ENCODE measurements at places on chromosomes 2 and 18.

GRCh38 chr18:77208964-77209363 is 40.7 kb upstream of the GALR1 start:
- no peak for DNase-seq

- no peak for DNase-seq
Observed at GRCh38 chr2:138078153-138078552, 113.9 kb downstream of the HNMT start.

DNA sequence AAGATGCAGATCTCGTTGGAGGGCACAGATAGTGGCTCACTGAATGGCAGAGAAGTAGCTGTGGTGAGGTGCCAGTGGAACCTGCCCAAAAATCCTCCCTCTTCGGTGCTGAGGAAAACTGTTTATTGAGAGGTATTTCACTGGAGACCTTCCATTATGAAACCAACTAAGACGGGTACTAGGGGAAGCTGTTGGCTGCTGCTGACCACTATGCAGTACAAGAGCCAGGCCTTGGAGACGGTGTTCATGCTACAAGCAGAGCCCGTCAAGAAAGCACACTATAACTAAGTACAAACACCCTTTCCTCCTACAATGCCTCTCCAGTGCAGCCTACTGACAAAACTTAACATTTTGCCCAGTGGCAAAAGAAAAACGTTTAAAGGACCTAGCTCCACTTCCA is 4.6 kb downstream of the ARL5A start:
- no peak for DNase-seq

GRCh38 chr2:173970516-173970924 is 5.3 kb upstream of the SP3 start:
- DNase-seq, result no peak

- peak; percentile 42 for DNase-seq
Observed at GRCh38 chr2:190809876-190810525, 70.6 kb upstream of the GLS start.

- peak; percentile 26 for DNase-seq
Observed at GRCh38 chr18:55588111-55588869, at the start of gene TCF4. TSS of gene TCF4 (minus strand) at chr18:55588192. CDS start at chr18:55587116, 1,076 bp downstream.

DNA sequence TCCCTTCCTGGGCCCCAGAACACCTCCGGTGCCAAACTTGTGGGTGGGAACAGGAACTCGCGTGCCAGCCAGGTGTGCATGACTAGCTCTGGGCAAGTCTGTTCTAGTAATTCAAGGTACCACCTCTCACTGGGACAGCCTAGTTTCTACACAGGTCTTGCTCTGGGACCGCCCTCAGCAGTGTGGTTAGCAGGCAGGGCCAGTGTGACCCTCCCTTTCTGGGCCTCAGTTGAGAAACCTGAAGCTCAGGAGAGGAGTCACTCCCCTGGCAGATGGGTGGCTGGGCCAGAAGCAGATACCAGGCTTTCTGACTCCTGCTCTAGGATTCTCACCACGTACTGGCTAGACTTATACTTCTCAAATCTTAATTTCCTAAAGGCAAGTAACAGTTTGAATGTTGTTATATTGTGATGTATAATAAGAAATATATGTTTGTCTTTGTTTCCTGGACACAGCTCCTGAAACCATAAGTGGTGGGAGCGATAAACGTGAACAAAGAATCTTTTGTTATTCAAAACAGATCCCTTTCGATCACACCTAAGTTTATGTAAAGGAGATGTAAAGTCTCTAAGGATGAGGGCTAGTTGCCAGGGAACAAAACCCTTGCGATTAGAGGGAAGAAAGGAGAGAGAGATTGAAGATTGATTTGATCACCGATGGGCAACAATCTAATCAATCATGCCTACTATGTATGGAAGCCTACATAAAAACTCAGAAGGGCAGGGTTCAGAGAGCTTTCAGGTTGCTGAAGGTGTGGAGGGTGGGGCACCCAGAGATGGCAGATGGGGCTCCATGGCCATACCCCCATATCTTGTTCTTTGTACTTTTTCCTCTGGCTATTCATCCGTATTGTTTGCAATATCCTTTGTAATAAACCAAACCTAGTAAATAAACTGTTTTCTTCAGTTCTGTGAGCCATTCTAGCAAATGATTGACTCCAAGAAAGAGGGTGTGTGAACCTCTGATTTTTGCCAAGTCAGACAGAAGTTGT is 952 bp upstream of the UGT1A6 start:
- DNase-seq, result peak; percentile 58

GRCh38 chr2:11703700-11704099 is 33.7 kb upstream of the NTSR2 start:
- DNase-seq, result no peak

DNA sequence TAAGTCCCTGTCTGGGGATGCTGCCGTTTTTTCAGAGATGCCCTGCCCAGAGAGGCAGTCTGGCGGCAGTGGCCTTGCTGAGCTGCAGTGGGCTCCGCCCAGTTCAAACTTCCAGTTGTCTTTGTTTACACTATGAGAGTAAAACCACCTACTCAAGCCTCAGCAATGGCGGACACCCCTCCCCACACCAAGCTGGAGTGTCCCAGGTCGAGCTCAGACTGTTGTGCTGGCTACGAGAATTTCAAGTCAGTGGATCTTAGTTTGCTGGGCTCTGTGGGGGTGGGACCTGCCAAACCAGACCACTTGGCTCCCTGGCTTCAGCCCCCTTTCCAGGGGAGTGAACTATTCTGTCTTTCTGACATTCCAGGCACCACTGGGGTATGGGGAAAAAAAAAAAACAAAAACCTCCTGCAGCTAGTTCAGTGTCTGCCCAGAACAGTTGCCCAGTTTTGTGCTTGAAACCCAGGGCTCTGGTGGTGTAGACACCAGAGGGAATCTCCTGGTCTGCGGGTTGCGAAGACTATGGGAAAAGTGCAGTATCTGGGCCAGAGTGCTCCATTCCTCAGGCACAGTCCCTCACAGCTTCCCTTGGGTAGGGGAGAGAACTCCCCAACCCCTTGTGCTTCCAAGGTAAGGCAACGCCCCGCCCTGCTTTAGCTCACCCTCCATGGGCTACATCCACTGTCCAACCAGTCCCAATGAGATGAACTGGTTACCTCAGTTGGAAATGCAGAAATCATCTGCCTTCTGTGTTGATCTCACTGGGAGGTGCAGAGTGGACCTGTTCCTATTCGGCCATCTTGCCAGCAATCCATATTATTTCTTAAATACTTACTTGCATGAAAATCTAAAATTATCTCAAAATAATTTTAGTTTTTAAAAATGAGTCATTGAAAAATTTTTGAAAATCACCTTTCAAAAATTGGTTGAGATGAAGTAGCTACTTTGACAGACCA is 338.0 kb downstream of the OSR1 start:
- peak; percentile 38 for DNase-seq

DNA sequence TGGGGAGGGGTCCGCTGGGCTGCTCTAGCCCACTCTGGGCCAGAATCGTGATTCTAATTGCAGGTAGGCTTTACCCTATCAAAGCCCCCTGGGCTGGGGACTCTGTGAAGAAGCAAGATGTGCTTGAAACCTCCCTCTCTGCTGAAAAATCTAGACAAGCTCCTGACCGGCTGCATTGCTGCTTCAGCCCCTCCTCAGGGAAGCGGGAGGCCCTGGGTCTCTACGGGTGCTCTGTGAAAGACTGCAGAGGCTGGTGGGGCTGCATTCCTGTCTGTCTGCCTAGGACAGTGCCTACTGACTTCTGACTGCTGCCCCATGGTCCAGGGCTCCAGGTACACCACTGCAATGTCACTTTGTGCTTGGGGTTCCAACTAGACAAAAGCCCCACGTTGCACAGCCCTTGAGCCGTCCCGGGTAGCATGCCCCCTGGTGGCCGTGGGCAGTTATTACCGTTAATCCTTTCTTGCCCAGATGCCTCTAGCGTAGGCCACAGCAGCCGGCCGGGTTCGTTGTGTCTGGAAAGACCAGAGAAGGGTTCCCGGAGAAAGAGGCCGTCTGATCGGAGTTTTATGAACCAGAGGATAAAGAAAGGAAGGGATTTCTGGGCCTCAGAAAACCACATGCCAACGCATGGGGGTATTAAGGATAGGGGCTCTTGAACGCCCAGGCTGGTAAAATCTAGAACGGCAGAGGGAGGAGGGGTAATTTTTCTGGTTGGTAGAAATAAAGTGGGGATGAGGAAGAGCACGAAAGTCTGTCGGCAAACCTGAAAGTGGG is 15.9 kb upstream of the C1QL2 start:
- DNase-seq, result peak; percentile 51

DNA sequence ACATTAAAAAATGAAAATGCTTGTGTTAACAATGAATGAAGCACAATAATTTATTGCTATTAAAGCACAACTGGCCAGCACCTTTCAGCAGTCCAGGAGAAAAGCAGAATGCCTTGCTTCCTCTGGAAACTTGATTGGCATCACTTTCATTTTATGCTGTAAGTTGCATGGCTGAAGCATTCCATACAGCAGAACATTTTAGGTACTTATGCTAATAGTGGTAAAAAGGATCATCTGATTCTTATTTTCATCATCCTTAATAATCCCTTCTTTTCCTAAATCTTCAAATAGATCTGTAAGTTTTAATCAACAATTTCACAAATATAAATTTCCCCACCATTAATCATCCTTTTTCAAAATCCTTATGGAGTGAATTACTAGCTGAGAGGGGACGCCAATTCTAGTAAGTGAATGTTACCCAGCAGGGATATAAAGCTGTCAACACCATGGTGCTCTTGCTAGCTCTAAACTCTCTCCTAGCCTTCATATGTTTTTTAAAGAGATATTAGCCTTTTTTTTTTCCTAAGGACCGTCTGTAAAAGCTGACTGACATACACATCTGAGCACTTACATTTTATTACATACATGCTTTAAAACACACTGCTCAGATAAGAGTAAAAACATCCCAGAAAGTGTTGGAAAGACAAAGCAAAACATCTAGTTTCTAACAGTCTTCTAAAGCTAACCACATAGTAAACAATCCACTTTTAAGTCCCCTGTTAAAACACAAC is 5.3 kb downstream of the SATB2 start:
- no peak for DNase-seq

GRCh38 chr2:112256654-112257053 is 1.8 kb upstream of the ZC3H8 start:
- no peak for DNase-seq

- DNase-seq, result no peak
Observed at GRCh38 chr18:59518705-59519104, 159.6 kb upstream of the LMAN1 start.

GRCh38 chr2:149733936-149734685 is 146.5 kb upstream of the MMADHC start:
- DNase-seq, result no peak

- no peak for DNase-seq
Observed at GRCh38 chr2:60413814-60414168, 139.7 kb downstream of the BCL11A start.

GRCh38 chr2:238924032-238924431 is 76.1 kb downstream of the TWIST2 start:
- DNase-seq, result no peak
